RWPE1 (cell line): ENCODE measurements at places on chromosomes 11 and 22.
A peak's percentile ranks its signal among the peaks of the same experiment; 100 is the strongest.

DNA sequence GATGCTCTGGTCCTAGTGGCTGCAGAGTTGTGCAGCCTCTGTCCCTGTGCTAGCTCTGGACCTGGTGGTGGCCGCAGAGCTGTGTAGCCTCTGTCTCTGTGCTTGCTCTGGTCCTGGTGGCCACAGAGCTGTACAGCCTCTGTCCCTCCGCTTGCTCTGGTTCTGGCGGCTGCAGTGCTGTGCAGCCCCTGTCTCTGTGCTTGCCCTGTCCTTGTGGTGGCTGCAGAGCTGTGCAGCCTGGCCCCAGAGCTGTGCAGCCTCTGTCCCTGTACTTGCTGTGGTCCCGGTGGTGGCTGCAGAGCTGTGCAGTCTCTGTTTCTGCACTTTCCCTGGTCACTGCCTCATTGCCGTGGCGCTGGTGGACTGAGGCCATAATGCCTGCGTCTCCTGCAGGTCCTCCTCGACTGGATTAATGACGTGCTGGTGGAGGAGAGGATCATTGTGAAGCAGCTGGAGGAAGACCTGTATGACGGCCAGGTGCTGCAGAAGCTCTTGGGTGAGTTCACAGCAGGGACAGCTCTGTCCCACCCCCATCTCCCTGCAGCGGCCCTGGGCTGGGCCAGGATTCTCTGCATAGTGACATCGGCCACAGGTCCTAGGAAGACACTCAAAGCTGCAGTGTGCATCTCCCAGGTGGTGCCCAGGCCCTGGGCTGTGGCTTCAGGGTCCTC lies 61.9 kb upstream of the PARVG start:
- no peak for DNase-seq

- DNase-seq: peak; percentile 18
These were observed 239.9 kb upstream of the ZC3H12C start for GRCh38 chr11:109853156-109853776.

- no peak for DNase-seq
These were observed 25.5 kb downstream of the NAV2 start for GRCh38 chr11:19738124-19738523.

GRCh38 chr22:49962012-49962750 lies 1.6 kb downstream of the PIM3 start:
- peak; percentile 80 for DNase-seq

DNA sequence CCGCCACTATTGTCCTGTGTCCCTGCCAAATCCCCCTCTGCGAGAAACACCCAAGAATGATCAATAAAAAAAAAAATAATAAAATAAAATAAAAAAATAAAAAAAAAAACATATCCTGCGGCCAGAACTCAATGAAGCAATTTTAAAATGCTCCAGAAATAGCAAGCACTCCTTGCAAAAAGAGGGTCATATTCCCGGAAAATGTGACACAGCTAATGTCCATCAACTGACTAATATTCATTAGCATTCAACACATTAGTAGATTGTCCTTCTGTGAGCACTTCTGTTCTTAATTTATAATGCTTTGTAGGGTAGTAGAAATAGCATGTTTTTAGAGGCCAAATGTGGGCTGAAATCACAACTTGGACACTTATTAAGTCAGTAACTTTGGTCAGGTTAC lies 252.3 kb upstream of the SESN3 start:
- DNase-seq: no peak

GRCh38 chr22:49650336-49651241 lies 177.1 kb downstream of the BRD1 start:
- DNase-seq: no peak

- DNase-seq: no peak
These were observed 237.0 kb downstream of the MIAT start for GRCh38 chr22:26894362-26894761.
